ENCODE measurements at places on chromosomes 4 and X.

GRCh38 chr4:108204518-108204917 is 35.8 kb upstream of the LEF1 start:
- DNase-seq = no peak

GRCh38 chr4:120319046-120319767 is 252.6 kb upstream of the MAD2L1 start:
- no peak for DNase-seq

GRCh38 chr4:107392951-107393350 is 327.1 kb downstream of the PAPSS1 start:
- DNase-seq = no peak

- DNase-seq = no peak
These were observed 1.9 kb downstream of the PPARGC1A start for GRCh38 chr4:23887989-23888388.

DNA sequence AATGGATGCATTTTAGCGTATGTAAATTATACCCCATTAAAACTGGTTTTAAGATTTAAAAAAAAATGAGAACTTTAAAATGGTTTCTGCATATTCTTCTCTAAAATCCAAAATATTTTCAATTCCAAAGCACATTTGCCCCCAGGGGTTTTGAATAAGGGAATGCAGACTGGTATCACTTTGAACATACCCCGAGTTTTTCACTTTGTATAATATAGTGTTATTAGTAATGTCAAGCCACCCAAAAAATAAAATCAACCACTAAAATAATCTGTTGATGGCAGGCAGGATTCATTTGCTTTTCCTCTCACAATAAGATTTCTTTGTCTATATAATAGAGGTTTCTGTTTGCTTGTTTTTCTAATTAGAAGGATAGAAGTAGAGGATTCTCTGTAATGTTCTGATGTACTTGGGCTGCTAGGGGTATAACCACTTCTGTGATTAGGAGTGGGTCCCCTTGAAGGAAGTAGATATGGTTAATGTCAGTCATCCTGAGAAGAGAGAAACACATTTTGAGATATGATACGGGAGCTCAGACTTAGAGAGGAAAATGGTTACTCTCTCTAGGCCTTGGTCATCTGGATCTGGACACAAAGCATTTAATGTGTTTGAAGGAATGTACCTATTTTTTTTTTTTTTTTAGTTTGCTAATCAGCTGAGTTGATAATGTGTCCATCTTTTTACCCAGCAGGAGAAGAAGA is 9.3 kb upstream of the LIN54 start:
- no peak for DNase-seq

- no peak for DNase-seq
These were observed 66.6 kb downstream of the FNIP2 start for GRCh38 chr4:158835226-158836001.

DNA sequence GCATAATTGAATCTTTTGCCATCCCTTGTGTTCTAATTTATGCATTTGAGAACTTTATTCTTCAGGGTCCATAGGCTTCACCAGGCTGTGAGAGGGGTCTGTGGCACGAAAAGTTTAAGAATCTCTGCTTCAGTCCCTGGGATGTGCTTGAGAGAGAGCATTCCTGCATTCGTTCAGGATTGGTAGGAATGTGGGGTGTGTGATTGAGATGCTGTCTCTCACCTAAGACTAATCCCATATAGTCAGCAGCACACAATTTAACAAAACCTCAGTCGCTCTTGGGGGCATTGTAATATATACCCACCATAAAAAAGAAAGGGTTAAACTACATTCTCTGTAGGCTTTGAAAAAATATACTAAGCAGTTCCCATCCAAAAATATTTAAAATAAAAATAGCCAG is 41.7 kb downstream of the PTTG2 start:
- DNase-seq = peak; percentile 51

DNA sequence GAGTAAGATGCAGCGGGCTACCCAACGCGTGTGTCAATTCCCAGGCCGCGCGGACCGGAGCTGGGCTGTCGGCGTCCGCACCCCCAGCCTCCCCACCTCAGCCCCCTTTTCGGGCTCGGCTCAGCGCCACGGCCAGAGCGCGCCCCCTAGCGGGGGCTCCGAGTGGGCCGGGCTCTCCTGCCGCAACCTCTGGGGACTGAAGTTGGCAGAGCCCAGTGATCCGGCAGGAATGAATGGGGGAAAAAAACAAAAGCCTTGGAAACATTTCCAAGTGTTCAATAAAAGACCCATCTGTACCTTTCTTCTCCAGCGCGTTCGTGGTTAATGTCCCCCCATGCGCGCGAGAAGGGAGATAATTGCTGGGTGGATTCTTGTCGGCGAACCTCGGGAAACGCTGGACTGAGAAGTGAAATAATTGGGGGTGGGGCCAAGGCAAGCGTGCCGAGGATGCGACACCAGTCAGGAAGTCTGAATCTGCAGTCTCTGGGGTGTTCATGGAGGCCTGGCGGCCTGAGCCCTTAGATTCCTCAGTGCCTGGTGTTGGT is 5.2 kb upstream of the ARX start:
- peak; percentile 88 for DNase-seq

DNA sequence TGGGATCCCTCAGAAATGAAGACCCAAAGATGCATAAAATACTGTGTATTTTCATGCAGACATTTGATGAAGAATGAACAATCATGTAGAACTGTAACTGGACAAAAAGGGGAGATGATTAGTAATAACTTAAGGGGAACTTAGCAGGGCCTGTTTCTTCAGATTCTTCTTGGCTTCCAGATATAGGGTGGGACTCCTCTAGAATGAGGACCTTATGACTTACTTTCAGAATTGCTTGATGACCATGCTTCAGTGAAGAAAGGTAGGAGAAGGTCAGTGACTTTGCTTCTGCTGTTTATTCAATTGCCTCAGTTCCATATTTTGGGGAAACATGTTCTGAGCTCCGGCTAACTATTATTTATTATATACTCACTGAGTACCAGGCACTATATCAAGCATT is 580.8 kb downstream of the CENPC start:
- DNase-seq = no peak

DNA sequence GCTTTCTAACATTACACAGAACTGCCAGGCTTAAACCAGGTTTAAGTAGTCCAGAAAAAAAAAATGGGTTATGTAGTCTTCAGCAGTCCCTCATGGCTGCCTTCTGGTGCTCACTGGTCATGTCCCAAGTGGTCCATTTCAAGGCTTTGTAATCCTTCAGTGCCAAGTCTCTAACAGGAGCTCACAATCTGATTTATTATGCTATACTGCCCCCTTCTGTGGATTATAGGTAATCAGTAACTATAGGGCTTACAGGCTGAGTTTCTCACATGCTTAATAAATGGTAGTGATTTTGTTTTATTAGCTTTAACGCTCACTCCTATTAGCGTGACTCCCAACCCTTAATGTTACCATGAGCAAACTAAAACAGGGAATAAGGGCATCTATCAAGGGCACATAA is 92.5 kb upstream of the EDA2R start:
- DNase-seq = peak; percentile 11

DNA sequence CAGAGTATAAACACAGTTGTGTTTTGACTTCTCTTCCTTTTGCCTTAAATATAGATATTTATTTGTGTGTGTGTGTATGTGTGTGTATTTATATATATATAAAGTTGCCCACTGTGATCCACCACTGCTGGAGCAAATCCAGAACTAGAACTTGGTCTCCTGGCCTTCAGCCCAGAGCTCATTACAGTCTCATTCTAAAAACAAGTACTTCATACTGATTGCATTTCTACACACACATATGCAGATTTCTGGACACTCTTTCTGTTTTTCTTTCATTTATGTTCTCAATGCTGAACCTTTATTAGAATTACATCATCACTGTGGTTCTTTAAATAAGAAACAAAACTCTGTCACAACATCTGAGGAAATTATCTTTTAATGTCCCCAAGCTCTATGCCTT is 381 bp downstream of the TXK start:
- DNase-seq = no peak

DNA sequence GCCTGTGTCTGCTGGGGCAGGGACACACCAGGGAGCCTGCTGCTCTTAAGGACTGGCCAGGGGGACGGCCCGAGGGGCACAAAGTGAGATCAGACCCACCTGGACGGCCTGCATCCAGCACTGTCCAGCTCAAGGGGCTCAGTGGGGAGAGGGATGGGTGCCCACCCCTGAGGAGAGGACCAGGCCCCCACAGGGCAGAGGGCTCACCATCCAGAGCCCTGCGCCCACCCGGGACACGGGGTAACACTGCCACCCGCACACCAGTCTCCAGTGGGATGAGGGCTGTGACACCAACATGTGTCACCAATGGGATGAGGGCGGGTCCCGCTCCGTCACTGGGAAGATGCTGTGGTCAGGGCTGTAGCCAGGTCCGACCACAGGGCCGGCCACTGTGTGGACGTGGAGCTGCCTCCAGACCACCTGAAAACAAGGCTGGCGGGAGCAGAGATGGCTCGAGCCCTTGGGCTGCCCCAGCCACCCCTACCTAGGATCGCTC is 13.2 kb downstream of the DGKQ start:
- peak; percentile 5 for DNase-seq

DNA sequence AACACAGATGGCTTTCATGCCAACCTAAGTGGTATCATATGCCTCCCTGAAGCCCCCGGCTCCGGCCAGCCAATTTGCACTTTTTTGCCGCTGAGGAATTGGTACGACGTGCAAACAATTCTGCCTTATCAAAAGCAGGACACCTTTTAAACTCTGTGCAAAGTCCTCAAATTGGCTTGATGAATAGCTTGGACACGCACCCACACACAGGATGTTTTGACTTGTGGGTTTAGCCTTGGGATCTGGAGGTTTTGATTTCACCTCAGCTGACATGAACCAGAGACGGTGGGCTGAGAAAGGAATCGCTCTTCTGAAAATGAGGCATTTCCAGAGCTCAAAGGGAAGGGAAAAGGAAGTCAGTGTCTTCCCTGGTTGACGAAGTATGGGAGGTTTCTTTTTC is 110.8 kb upstream of the SHOX start:
- DNase-seq = no peak

DNA sequence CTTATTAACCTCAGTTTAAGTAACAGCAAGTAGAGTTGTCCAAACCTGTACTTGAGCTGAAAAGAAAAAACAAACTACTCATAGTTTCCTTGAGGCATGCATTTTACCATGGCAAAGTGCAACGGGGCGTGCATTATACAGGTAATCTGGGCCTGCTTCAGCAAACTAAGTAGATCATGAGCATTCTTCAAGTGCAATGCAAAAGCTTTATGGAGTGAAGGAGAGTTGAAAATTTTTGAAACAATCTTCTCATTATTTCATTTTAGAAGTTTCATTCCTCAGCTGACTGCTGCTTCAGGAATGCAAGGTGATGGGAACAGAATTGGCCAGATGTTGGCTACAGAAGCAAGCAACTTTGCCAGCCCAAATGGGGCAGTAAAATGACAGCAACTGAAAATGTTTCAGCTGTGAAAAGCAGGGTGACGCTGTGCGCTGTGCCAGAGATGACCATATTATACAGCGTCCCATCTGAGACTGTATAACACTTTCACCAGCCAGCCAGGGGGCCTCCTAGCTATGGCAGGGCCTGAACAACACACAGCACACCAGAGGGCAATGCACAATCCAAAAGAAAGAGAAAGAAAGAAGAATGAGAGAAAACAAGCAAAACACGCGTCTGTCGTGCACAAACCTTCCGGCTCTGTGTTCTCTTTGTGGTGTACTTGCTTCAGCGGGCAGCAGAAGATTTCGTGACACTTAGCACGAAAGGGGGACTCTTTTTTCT is 145.5 kb upstream of the FGF13 start:
- DNase-seq = no peak

GRCh38 chrX:155086961-155087735 is 15.8 kb downstream of the BRCC3 start:
- DNase-seq = no peak

GRCh38 chr4:127071443-127071842 is 561.3 kb upstream of the INTU start:
- DNase-seq = no peak

DNA sequence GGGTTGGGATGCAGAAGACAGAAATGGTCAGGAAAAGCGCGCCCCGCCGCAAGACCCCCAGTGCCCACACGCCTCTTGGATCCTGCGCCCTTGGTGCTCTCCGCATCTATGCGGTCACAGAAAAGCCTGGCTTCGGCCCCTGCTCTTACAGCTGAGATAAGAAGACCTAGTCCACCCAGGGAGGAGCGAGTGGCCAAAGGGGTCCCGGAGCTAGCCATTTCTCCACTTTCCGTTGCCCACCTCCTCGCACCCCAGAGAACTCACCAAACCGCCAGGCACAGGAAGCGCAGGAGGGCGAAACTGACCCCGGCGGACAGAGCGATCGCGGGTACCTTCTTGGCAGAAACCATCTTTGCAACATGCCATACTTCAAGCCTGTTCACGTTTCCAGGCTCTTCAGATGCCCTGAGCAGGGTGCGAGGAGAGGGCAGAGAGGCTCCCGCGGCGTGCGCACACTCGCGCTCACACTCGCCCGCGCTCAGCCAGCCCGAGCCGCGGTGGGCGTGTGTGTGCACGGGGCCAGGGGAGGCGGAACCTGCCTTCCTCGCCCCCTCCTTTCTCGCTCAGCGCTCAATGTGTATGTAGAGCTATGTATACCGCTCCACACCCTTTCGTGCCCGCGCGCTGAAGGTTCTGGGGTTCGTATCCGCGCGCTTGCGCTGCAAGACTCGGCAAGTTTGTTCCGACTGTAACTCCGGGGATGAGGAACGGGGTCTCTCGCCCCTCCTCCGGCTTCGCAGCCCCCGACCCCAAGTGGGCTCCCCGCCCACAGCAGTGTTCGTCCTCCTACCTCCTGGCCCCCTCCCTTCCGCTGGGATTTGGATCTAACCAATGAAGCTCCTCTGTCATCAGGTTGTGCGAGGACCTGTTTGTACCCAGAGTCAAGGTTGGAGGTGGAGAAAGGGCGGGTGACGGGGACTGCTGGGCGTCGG is at the start of gene GABRA4:
TSS of gene GABRA4 (minus strand) at position 507 of the 932 bp plus-strand sequence. CDS start at position 350, 157 bp downstream.
- DNase-seq = no peak

DNA sequence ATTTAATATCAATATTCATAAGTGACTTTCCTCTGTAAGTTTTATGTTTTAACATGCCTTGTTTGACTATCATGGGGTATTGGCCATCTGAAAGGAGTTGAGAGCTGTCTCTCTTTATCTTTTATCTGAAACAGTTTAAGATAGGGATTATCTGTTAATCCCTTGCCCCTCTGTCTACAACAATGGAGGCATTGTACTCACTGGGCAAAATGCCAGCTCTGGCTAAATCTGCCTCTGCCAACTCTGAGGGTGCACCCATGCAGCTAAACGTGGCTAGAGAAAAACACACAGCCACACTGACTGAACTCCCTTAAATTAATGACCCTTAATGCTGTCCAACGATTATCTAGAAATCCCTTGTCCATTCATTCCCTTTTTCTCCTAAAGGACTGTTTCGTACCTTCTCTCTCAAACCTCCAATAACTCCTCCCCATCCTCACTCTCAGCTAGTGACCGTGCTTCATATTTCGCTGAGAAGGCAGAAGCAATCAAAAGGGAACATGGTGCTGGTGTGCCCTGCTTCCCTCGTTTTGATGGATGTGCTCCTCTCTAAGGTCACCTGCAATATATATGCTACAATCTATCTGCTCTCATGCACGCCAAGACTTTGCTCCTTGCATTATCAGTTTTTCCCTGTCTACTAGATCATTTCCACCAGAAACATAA is 10.3 kb downstream of the PHKA2 start:
- DNase-seq = peak; percentile 61

GRCh38 chrX:9188117-9188516 is 154.2 kb upstream of the FAM9B start:
- DNase-seq = no peak

- DNase-seq = no peak
These were observed 55.0 kb upstream of the NKX1-1 start for GRCh38 chr4:1460967-1461868.

All from HAP-1 (cell line).